ENCODE measurements at places on chromosomes 1 and 21.
A peak's percentile ranks its signal among the peaks of the same experiment; 100 is the strongest.

DNA sequence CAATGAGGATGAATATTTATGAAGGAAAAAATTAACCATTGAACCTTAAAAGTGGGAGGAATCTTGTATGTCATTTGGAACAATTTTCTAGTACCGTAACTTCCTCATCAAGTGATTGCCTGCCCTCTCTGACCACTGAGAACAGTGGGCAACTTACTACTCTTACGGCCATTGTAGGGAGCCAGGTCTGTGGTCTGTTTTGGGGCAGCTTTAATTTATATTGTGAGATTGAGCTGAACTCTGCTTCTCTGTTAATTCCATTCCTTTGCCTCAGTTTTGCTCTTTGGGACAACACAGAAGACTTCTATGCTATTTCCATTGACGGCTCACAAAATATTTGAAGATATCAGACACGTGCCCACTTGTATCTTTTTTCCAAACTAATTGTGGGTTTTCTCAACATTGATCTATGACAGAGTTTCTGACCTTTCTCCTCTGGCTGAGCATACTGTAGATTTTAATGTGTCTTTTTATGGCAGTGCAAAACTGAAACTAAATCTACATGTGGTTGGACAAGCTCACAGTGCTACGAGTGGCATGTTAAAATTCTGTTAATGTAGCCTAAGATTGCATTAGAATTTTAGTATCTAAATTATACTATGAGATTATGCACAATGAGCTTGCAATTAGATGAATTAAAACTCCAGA lies 27.8 kb upstream of the ZNF281 start:
- DNase-seq = no peak

DNA sequence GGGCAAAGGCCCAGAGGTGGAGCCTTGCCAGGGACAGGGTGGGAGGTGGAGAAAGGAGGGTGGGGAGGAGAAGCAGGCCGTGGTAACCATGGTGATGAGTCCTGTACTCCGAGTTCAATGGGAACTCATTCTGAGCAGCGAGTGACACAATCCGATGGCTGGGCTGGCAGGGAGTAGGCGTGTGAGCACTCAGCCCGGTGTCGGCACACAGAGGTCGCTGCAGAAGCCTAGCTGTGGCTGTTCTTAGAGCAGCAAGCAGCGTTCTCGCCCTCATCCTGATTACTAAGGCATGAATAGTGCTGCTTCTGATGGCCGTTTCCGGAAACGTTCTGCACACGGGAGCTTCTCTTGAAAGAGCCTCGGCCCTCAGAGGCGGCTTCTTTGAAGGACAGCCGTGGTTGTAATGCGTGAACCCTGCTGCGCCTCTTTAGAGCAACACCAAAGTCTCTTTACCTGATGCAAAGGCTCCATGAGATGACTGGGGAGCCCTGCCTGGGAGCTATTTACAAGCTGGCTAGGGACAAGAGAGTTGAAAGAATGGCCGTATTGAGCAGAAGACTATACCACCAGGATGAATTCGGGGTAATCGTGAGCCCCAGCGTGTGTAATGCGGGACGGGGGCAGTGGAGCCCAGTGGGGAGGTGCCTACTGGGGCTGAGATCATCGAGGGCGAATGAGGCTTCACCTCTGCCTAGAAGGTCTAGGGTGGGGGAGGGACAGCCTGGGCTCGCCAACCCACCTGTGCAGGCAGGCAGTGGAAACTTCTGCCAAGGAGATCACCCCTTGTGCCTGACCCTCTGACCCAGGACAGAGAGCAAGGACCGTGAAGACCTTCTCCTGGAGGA lies 72.8 kb upstream of the PAX7 start:
- DNase-seq = no peak

DNA sequence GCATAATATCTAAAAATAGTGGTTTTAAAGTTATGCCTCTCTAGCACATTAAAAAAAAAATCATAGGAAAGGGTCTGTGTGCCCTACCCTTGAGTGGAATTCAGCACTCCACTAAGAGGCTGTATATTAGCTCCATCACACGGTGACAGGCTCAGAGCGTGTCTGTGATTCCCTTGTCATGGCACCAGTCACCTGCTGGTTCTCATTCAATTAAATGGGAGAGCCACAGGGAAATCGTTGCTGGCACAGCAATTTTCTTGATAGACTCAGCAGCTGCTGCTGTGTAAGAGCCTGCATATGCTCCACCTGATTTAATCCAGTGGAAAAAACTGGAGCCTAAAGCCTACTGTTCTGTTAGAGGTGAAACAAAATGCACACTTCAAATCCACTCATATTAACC lies 9.5 kb downstream of the ATP6V1G3 start:
- DNase-seq = no peak

DNA sequence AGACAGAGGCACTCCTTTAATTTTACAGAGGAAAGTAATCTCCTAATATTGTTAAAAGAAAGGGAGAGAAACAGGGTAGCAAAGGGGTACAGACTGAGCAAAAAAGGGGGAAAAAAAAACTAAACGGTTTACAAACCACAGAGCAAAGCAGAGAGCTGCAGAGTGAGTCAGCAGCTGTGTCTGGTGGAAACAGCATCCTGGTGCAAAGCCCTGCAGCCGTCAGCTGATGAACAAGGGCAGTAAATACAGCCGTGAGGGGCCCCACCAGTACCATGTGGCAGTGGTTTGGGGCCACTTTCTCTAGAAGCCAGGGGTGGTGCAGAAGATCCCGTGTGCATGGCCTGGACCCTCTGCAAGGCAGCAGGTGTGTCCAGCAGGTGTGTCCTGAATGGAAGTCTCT lies 111.3 kb downstream of the ERG start:
- DNase-seq = no peak

DNA sequence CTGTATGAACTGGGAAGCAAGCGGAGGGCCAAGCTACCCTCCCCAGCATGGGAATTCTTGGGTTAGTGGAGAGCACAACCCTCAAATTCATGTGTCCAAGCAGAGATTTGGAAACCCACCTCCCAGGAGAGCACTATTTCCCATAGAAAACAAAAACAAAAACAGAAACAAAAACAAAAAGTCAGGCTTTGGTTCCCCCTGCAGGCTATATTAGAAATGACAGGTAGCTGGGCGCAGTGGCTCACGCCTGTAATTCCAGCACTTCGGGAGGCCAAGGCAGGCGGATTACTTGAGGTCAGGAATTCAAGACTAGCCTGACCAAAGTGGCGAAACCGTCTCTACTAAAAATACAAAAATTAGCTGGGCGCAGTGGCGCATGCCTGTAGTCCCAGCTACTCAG lies 10.8 kb downstream of the MINDY1 start:
- DNase-seq = peak; percentile 26

GRCh38 chr1:207069061-207069460 lies 16.0 kb downstream of the PFKFB2 start:
- DNase-seq = no peak

- no peak for DNase-seq
These were observed 247.0 kb downstream of the USP25 start for GRCh38 chr21:15976807-15977206.

DNA sequence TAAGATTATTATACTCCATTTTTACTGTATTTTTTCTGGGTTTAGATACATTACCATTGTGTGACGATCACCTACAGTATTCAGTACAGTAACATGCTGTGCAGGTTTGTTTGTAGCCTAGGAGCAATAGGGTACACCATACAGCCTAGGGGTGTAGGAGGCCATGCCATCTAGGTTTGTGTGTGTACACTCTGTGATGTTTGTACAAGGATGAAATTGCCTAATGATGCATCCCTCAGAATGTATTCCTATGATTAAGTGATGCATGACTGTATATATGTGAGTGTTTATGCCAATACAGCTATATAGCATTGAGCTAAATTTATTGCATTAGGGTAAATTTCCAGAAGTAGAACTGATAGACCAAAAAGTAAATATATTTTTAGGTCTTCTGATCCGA lies 23.3 kb downstream of the TUFT1 start:
- DNase-seq = no peak

DNA sequence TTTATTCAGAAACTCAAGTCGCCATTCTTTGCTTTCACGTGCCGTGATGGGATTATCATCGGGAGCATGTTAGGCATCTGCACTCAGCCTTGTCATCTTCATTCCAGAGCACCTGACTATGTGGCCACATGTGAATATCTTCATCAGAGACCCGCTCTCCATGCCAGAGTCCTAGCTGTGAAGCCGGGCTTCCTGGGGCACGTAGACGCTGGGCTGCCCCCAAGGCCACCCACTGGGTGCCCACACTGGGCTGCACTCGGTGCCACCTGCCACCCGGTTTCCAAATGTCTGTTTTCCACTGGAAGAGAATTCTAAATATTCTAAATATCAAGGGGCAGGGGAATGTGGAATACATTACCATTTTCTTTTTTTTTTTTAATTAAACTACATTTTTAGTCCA lies 43.8 kb downstream of the SLC37A1 start:
- DNase-seq = no peak

GRCh38 chr21:37974081-37974480 lies 57.8 kb upstream of the KCNJ6 start:
- no peak for DNase-seq

GRCh38 chr1:248850124-248850523 lies 8.8 kb downstream of the ZNF692 start:
- DNase-seq = no peak

- DNase-seq = no peak
These were observed 18.7 kb upstream of the RRP15 start for GRCh38 chr1:218266356-218266755.

- no peak for DNase-seq
These were observed 1.2 kb downstream of the TEKT2 start for GRCh38 chr1:36085126-36085525.
